ENCODE measurements at places on chromosomes 2 and 18. TPM values are rescaled to one million over a fixed set of nuclear protein-coding genes. Genes with fewer than 3 reads are reported as not detected.

DNA sequence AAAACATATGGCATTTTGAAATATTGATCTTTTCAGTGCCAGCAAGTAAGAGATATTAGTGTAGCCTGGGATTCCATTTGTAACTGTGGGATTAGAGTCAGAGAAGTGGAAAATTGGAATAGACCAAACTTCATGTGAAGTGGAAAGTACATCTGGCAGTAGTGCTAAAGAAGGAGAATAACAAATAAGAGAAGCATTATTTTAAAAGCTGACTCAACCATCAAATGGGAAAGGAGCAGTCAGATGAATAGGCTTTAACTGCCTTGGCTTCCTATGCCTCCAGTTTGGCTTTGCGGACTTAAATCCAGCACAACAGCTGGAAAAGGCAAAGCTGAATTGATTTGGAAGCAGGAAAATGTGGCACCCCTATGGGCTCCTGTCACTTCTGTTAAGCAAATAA lies 623.1 kb downstream of the TSN start:
- no peak overlapping the region for H3K27ac ChIP-seq
- no peaks in the 10 kb centered on the region for H3K4me1 ChIP-seq
- H3K36me3 ChIP-seq = no peaks in the 10 kb centered on the region

- no peak overlapping the region for H3K27ac ChIP-seq
- DNase-seq = no peak
- H3K27me3 ChIP-seq = no peaks in the 10 kb centered on the region
- no peaks in the 10 kb centered on the region for H3K36me3 ChIP-seq
- H3K4me1 ChIP-seq = no peaks in the 10 kb centered on the region
Observed at GRCh38 chr2:33457556-33458247, 18.7 kb upstream of the RASGRP3 start.

DNA sequence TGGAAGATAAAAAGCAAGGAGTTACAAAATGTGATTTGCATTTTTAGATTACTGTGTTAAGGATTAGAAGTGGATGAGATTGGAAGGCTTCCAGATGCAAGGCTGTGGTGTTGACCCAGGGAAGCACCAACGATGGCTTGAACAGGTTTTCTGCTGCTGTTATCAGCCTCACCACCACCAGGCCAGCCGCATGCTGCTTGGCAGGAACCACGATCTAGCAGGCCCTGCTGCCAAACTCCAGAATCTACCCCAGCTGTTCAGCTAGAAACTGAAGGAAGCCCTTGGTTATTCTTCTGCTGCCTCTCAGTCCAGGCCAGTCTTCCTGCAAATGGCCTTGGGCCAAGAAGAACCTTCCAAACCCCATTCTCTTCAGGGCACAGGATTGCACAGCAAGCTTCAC lies 133.9 kb downstream of the MTCL1 start:
- no peak overlapping the region for H3K4me3 ChIP-seq
- peaks cover 24% of the 10 kb centered on the region for H3K4me1 ChIP-seq
- no peaks in the 10 kb centered on the region for H3K27me3 ChIP-seq
- no peak overlapping the region for H3K27ac ChIP-seq

- H3K4me3 ChIP-seq = no peak overlapping the region
- no peaks in the 10 kb centered on the region for H3K4me1 ChIP-seq
- no peaks in the 10 kb centered on the region for H3K27me3 ChIP-seq
- DNase-seq = peak; percentile 23
- H3K36me3 ChIP-seq = no peaks in the 10 kb centered on the region
Observed at GRCh38 chr18:34121200-34121721, 103.5 kb downstream of the NOL4 start.

SLC23A3 gene
- 1.2 TPM for total RNA-seq

CRYGC gene
- not detected for total RNA-seq

CDCA7 gene
- total RNA-seq = 3.0 TPM

All from GM23248 (cell line).